ENCODE measurements at places on chromosomes 3 and 15.

DNA sequence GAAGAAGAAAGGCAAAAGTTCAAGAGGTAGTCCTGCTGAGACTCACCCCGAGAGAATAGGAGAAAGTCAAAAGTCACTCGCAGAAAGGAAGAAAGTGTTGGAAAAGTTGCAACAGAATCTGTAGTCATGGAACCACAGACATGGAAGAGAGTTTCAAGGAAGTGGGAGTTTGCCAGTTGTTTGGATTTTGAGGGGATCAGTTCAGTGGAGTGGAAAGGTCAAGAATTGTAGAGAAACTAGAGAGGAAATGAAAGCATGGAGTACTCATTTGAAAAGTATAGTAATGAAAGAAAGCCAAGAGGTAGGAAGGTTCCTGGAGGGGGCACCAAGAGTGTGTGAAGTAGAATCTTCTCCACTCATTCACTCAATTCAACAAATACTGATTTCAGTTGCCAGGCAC, 34.7 kb downstream of the SPTSSB start:
- DNase-seq: no peak

DNA sequence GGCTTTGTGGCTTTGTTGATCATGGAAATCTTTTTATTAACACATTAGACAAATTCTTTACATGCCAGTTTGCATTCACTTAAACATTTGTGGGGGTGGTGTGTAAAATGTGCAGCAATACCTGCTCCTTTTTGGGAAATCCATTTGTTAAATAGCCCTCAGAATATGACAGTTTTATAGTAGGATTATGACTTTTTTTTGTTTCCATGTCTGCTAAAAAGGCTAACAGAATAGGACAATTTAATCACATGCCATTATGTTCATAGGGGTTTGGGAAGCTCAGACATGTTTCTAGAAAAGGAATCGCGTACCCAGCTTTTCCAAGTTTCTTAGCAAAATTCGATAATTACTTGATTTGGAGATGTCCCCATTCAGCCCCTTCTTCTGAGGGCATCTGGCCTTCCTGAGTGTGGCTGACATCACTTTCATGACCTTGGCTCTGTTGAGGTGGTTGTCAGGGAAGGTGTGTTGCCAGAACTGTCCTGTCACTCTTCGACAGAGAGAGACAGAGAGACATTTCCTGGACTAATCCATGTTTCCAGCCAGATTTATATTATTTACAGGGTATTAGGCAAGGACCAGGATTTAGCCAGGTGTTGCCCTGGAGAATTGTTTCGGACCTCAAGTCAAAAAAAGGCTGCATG, 126.4 kb downstream of the PTPRG start:
- no peak for DNase-seq

GRCh38 chr15:99918072-99918471, 184.8 kb upstream of the LYSMD4 start:
- no peak for DNase-seq

- DNase-seq: no peak
Measured at GRCh38 chr3:174287705-174288104, 571.4 kb upstream of the NAALADL2 start.

DNA sequence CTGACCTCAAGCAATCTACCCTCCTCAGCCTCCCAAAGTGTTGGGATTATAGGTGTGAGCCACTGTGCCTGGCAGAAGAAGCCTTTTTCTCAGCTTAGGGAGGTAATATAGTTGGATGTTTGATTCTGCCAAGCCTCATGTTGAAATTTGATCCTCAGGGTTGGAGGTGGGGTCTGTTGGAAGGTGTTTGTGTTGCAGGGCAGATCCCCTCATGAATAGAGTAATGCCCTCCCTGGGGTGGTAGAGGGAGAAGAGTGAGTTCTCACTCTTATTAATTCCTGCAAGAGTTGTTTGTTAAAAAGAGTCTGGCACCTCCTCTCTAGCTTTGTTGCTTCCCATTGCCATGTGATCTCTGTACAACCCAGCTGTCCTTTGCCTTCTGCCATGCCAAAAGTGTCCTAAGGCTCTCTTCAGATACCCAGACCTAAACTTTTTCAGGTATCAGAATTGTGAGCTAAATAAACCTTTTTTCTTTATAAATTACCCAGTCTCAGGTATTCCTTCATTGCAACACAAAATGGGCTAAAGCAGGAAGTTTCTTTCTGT, 16.4 kb downstream of the NECTIN3 start:
- DNase-seq: no peak

DNA sequence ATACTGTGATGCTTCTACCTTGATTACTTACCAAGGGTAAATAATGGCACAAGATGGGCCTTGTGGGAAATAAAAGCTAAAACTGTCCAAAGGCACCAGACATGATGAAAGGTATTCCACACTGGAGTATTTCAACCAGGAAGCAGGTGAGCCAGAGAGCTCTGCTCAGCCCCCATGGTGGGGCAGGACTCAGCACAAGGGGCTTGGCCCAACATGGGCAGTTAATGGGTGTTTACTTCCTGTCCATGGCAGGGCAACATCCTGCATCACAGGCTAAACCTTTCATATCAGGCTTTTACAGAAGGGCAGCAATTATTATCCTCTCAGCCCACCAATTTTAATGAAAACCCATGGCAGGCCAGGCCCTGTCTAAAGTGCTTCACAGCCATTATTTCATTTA, 38.2 kb downstream of the MAGI1 start:
- no peak for DNase-seq

DNA sequence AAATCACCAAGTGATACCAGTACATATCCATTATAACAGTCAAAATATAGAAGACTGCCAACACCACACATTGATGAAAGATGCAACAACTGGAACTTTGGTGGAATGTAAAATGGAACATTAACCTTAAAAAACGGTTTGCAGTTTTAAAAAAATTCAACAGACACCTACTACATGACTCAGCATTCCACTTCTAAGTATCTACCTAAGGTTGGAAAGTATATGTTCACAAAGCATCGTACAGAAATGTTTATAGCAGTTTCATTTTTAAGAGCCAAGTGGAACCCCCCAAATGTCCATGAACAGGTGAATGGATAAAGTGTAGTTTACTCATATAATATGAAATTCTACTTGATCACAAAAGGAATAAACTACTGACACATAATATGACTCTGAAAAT, 314.7 kb upstream of the ARRDC4 start:
- DNase-seq: no peak

DNA sequence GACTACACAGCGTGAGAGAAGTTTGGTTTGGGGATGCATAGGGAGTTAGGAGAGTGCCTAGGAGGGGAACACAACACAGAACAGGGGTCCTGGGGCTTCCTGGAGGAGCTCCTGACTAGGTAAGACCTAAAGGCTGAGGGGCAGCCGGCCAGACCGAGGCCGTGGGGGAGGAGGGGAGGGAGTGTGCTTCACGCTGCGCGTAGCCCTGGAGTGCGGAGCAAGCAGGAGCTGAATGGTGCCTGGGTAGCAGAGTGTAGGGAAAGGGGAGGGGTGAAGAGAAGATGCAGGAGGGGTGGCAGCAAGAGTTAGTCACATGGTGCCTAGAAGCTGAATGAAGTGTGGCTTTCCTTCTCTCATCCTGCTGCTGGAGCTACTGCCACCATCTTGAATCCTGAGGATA, 32.4 kb upstream of the HHATL start:
- DNase-seq: no peak

- no peak for DNase-seq
Measured at GRCh38 chr3:30227571-30228301, 378.7 kb upstream of the TGFBR2 start.

All from nephron progenitor cell (in vitro differentiated cells).